ENCODE measurements at places on chromosomes 2 and 18.

- DNase-seq: peak; percentile 66
These were observed 25.1 kb upstream of the TMEM182 start for GRCh38 chr2:102736410-102737409.

- DNase-seq: no peak
These were observed 228.3 kb downstream of the PTGR3 start for GRCh38 chr18:74980669-74981068.

- no peak for DNase-seq
These were observed 52.6 kb downstream of the COL6A3 start for GRCh38 chr2:237361194-237362004.

DNA sequence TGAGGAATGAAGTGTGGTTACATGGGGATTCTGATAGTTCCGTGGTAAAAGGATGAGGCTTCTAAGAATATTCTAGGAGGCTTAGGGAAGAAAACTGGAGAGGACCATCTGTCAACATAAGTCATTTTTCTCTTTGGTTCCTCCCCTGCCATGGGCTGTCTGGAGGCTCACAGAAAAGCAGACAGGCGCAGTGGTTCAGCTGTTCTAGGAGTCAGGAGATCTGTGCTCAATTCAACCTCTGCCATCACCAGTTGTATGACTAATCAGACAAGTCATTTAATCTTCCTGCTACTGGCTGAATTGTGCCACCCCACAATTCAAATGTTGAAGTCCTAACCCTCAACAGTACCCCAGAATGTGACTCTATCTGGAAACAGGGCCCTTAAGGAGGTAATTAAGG is 36.4 kb downstream of the ADAM17 start:
- no peak for DNase-seq

- DNase-seq: no peak
These were observed 36.8 kb upstream of the ALPP start for GRCh38 chr2:232341739-232342126.

DNA sequence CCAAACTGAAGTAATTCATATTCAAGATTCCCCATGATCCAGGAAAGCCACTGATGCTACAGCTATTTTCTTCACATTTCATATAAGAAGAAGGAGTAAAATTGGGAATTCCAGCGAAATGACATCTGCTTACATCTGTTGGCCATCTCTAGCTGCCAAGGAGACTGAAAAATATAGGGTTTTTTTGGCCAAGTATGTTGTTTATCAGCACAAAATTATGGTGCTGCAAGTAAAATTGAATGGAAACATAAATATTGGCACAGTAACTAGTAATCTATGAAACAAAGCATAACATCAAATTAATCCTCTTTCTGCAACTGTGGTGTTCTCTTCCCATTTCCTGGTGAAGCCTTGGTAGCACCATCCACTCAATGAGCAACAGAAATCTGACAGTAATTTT is 649.5 kb upstream of the ZNF804A start:
- DNase-seq: no peak

- DNase-seq: no peak
These were observed 45.1 kb downstream of the CCDC102B start for GRCh38 chr18:68842951-68843350.

DNA sequence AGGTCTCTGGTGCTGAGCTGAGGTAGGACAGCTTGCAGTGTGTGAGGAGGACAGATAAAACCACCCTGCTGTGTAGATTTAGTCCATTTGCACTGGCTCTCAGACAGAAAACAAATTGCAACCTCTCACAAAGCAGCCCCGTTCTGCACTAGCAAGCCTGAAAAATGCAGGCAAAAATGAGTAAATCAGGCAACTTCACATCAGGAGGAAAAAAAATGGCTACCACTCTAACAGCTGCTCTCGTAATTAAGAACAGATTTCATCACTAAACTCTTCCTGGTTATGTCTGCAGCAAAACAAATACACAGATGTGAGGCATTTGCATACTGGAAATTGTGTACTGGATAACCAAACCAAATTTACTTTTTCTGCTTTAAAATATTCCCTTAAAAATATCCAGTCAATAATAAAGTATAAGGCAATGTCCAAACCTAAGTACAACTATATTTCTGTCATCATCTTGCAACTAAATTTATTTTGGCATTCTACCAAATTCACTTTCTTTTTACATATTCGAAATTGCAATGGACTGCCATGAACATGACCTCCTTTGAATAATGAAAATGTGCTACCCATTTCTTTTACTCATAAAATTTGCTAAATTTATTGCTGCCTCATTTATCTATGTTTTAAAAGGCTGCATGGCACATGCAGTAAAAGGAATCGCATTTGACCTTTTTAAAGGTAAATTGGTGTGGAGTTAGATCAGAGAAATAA is 157.4 kb downstream of the AFF3 start:
- no peak for DNase-seq

DNA sequence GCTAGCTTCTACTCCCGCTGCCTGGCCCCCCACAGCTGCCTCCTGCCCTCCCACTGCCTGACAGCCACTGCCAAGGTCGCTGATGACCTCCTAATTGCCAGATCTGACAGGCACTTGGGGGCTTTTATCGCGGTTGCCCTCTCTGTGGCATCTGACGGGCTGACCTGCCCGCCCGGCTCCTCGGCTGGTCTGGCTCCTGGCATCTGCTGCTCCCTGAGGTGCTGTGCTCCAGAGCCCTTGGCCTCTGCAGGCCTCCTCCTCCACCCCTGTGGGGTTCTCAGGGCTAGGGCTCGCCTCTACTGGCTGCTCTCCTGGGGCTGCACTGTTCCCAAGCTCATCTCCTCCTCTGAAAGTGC is 43.1 kb downstream of the INHBB start:
- no peak for DNase-seq

- no peak for DNase-seq
These were observed 166.7 kb upstream of the ZEB2 start for GRCh38 chr2:144686518-144687215.

GRCh38 chr2:205695460-205695991 is 13.2 kb downstream of the NRP2 start:
- no peak for DNase-seq

- DNase-seq: no peak
These were observed 64.1 kb upstream of the SPHKAP start for GRCh38 chr2:228245601-228246000.

GRCh38 chr2:138564586-138565229 is 63.1 kb downstream of the SPOPL start:
- no peak for DNase-seq

DNA sequence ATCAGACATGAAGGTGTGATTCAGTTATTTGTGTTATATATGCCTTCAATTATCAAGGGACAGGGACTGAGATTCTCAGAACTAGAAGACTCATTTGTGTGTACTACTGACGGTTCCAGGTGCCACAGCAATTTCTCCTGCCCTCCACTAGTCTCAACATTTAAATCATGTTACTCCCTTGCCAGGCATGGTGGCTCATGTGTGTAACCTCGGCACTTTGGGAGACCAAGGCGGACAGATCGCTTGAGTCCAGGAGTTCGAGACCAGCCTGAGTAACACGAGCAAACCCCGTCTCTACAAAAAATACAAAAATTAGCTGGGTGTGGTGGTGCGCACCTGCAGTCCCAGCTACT is 1.1 kb downstream of the CNDP2 start:
- DNase-seq: no peak

DNA sequence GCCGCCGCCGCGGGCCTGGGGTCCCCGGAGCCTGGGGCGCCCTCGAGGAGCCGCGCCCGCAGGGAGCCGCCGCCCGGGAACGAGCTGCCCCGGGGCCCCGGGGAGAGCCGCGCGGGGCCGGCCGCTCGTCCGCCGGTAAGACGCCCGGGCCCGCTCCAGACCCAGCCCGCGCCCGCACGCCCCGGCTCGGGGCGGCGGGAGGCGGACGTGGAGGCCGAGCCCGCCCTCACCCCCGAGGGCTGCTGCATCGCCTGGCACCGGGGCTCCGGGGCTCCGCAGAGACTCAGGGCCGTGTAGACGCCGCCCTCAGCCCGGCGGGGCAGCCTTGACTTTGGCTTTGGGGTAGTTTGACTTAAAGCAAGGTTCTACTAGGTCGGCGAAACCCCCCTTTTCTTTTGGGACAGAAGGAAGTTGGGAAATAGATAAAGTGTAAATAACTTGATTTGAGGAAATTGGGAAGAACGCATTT is 335 bp downstream of the ERFE start:
- no peak for DNase-seq

GRCh38 chr2:237295889-237296480 is 118.0 kb downstream of the COL6A3 start:
- no peak for DNase-seq

GRCh38 chr18:61402726-61403125 is 69.5 kb downstream of the CDH20 start:
- DNase-seq: no peak

GRCh38 chr18:10950080-10950875 is 199.1 kb downstream of the PIEZO2 start:
- no peak for DNase-seq

GRCh38 chr2:41182961-41183360 is 731.1 kb upstream of the SLC8A1 start:
- no peak for DNase-seq

DNA sequence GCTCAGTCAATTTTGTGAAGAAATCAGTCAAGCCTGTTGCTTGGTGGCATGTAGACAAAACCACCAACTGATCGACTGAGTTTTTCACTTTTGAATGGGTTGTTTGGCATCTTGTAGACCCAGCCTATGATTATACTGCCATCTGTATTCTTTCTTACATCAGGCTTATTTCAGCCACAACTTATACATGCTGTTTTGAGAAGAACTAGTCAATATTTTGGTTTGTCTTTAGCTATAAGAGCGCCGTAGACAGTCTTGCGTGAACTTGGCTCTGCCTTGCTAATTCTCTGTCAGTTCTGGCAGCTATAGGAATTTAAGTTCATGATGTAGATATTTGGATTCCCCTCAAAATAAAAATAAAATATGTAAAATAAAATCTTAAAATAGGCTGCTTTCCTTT is 742.0 kb upstream of the FANCL start:
- no peak for DNase-seq

GRCh38 chr2:494853-495252 is 182.4 kb downstream of the TMEM18 start:
- no peak for DNase-seq

DNA sequence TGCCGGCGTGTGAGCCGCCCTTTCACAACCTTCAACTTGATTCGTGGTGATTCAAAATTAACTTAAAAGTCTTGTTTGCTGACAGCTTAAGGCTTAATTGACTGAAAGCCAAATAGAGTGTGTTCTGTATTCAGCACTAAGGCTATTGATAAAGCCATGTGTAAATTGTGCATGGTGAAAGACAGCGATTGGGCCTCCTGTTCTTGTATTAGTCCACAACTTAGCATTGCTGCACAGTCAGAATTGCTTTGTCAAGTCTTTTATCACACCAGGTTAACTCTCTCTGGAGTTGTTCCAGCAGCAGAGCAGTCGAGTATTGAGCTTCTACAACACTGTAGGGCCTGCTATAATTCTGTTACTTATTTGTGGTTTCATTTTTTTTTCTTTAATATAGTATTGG is 210.1 kb downstream of the WDR7 start:
- DNase-seq: no peak

GRCh38 chr2:98908931-98909316 is 27.1 kb downstream of the CRACDL start:
- no peak for DNase-seq

GRCh38 chr2:237304763-237305514 is 109.0 kb downstream of the COL6A3 start:
- DNase-seq: no peak

GRCh38 chr2:115572746-115573145 is 1130.3 kb downstream of the DPP10 start:
- no peak for DNase-seq

DNA sequence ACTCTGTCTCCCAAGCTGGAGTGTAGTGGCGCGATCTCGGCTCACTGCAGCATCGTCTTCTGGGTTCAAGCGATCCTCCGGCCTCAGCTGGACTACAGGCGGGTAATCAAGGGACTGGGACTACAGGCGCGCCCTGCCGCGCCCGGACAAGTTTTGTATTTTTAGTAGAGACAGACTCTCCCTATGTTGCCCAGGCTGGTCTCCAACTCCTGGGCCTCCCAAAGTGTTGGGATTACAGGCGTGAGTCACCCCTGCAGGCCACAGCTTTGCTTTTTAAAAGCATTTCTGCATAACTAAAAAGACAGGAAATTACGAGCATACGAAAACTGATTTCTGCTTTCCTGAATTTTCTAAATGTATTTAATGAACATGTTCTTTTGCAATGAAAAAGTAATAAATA is 916 bp upstream of the OSBPL1A start:
- no peak for DNase-seq

- DNase-seq: no peak
These were observed 17.5 kb downstream of the RAB27B start for GRCh38 chr18:54845787-54846186.

- no peak for DNase-seq
These were observed 28.8 kb upstream of the TMEM37 start for GRCh38 chr2:119402645-119403560.

DNA sequence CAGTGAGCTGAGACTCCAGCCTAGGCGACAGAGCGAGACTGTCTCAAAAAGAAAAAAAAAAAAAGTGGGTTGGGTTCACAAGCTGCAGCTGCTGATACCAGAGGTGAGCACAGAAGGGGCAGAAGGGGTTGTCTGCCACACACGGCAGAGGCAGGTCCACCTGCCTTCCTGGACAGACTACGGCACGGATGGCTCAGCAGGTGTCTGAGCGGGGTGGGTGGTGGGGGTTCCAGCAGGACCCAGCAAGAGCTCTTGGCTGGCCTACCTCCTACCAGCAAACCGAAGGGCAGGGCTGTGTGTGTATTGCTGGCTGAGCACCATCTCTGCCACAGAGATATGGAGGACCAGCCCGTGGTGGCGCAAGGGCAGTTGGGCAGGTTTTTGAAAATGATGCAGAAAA is 130.4 kb upstream of the ASB18 start:
- DNase-seq: no peak

GRCh38 chr18:62347089-62347506 is 22.0 kb downstream of the TNFRSF11A start:
- no peak for DNase-seq

GRCh38 chr2:153986488-153987229 is 114.9 kb downstream of the GALNT13 start:
- DNase-seq: no peak

- no peak for DNase-seq
These were observed 46.9 kb downstream of the NGEF start for GRCh38 chr2:232966122-232966521.

- DNase-seq: no peak
These were observed 60.3 kb downstream of the CACNB4 start for GRCh38 chr2:152038441-152038958.

GRCh38 chr2:220489121-220489520 is 861.7 kb downstream of the SLC4A3 start:
- no peak for DNase-seq

GRCh38 chr2:168749297-168749696 is 53.1 kb upstream of the NOSTRIN start:
- no peak for DNase-seq

DNA sequence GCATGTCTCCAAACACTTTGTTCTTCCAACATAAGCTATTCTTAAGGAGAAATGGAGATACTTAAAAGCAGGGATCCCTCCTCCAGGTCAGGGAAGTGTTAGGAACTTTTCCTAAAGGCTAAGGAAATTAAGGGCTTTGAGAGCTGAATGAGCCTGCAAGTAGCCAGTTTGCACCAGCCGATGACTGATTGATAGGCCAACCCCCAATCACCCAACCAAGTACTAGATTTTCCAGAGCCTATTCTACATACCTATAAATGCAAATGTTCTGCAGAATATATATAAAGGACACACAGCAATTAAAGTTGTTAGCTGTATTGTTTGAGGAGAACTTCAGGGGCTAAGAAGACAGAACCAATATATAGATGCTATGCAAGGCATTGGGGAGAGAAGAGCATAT is 547.6 kb downstream of the NRXN1 start:
- no peak for DNase-seq

GRCh38 chr2:2570360-2570759 is 239.3 kb upstream of the MYT1L start:
- DNase-seq: no peak
